Stimulated activated effector memory CD8-positive, alpha-beta T cell treated with anti-CD3 and anti-CD28 coated beads, Interleukin-12 subunit alpha, Interleukin-12 subunit beta, amount 100 ng/mL, for 72 hours (primary cell): ENCODE measurements at places on chromosomes 5 and 9.

- no peak for DNase-seq
These were observed 80.3 kb upstream of the EQTN start for GRCh38 chr9:27377147-27377807.

GRCh38 chr9:124242331-124243194 is 15.2 kb upstream of the NEK6 start:
- DNase-seq = no peak

DNA sequence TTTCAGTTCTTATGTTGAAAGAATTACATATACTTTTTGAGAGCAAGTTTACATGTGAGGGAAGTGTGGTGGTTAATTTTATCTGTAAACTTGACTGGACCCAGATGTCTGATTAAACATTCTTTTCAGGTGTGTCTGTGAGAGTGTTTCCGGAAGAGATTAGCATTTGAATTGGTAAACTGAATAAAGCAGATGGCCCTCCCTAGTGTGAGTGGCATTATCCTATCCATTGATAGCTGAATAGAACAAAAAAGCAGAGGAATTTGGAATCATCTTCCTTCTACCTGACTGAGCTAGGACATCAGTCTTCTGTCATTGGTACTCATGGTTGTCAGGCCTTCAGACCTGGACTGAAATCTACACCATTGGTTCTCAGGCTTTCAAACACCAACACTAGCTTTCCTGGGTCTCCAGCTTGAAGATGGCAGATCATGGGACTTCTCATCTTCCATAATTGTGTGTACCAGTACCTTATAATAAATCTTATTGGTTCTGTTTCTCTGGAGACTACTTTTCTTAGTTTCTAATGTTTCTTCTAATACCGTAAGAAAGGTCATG is 36.6 kb downstream of the NREP start:
- no peak for DNase-seq

DNA sequence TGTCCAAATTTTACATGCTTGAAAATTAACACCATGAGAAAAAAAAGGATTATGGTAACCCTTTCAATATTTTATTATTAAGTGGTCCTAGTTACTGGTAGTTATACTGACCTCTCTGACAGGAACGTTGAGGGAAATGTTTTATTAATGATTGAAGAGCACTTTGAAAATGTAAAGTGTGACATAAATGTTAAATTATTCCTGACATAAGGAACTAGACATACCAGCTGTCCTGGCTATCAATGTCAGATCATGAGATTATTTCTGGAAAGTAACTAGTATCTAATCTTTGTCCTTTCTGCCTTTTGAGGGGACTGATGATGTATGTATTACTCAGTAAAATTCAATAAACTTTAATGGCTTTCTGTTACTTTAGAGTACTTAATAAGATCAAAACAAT is 1538.5 kb upstream of the CDH6 start:
- DNase-seq = no peak

DNA sequence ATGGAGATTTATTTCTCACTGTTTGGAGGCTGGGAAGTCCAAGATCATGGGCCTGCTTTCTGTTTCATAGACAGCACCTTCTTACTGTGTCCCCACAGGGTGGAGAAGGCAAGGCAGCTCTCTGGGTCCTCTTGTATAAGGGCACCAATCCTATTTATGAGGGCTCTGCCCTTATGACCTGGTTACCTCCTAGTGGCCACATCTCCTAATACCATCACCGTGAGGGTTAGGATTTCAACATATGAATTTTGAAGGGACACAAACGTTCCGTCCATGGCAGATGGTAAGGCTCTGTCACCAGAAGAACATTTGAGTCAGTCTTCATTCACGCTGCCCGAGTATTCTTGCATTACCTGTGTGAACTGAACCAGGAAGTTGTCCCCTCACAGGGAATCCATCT is 48.4 kb downstream of the ANKRD33B start:
- DNase-seq = no peak

GRCh38 chr5:85684351-85684750 is 933.4 kb upstream of the COX7C start:
- DNase-seq = no peak

GRCh38 chr9:116686135-116686534 is 970 bp upstream of the TRIM32 start:
- no peak for DNase-seq

DNA sequence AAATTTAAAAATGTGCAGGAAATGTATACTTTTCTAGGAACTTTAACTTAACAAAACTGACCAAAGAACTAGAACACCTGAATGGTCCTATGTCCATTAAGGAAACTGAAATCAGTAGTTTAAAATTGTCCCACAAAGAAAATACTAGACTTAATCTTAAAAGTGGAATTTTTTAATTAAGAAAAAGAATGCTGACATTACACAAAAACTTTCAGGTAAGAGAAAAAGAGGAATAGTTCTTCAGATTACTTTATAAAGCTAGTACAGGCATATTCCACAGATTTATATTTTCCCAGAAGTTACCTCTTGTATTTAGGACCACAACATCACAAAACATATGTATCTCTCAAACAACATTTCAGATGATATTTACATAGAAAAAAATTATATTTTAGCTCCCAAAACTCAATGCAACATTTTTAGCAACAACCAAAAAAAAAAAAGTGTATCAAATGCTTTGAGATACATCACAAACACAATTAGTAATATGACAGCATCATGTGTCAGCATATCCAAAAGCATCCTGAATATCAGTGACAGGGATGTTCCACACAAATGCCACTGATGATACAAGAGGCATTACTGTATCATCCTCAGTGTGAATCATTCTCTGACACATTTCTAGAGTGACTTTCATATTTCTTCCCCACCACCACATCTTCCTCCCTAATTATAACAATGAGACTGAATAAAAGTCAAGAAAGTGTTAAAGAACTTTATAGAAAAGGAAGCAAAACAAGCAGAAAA is 264.0 kb downstream of the EPB41L4A start:
- no peak for DNase-seq

DNA sequence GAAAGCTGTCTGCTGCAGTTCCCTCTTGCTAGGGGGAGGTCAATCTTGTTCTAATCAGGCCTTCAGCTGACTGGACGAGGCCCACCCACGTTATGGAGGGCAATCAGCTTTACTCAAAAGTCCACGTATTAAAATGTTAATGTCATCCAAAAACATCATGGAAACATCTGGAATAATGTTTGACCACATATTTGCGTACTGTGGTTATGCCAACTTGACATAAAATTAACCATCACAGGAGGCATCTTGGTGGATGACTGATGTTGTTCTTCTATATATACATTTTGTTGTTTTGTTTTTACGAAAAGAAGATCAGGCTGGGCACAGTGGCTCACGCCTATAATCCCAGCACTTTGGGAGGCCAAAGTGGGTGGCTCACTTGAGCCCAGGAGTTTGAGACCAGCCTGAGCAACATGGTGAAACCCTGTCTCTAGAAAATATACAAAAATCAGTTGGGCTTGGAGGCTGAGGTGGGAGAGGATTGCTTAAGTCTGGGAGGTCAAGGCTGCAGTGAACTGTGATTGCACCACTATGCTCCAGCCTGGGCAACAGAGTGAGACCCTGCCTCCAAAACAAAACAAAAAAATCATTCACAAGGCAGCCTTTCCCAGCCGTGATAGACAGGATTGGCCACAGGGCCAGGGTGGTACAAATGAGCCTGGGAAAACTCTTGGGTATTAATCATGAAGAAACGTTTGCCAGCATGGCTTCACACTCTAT is 33.8 kb upstream of the PRXL2C start:
- DNase-seq = no peak

- DNase-seq = no peak
These were observed 148.0 kb downstream of the FGF1 start for GRCh38 chr5:142537938-142538337.

GRCh38 chr5:34895641-34896419 is 19.5 kb downstream of the RAD1 start:
- no peak for DNase-seq

- no peak for DNase-seq
These were observed 23.4 kb downstream of the CETN3 start for GRCh38 chr5:90386099-90386710.

DNA sequence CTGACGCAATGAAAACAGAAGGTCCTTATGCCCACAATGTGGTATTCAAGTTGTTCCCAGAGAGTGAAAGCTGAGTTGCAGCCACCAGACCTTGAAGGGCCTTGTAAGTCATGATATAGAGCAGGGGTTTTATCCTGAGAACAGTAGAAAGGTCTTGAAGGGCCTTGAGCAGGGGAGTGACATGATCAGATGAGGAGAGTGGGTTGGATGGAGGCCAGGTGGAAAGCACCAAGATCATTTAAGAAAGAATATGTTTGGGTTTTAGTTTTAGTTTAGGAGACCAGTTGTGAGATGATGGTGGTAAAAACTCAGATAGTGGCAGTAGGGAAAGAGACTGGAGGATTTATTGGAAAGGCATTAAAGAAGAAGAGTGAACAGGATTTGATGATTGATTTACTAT is 5.9 kb downstream of the ITGA2 start:
- no peak for DNase-seq

DNA sequence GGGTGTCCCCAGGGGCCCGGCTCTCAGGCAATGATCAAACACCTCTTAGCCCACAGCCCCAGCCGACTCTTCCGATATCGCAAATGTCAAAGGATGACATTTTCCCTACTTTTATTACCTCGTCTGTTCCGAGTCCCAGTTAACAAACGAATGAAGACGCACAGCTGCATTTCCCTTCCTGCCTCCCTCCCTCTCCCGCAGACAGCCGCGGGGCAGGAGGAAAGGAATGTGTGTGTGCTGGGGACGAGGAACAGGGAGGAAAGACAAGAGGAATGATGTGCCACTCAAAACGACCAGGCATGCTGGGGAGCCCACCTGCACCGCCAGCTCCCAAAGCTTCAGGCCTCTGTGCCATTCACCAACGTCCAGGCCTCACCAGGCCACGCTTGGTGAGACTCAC is 125.9 kb upstream of the SARDH start:
- DNase-seq = no peak

DNA sequence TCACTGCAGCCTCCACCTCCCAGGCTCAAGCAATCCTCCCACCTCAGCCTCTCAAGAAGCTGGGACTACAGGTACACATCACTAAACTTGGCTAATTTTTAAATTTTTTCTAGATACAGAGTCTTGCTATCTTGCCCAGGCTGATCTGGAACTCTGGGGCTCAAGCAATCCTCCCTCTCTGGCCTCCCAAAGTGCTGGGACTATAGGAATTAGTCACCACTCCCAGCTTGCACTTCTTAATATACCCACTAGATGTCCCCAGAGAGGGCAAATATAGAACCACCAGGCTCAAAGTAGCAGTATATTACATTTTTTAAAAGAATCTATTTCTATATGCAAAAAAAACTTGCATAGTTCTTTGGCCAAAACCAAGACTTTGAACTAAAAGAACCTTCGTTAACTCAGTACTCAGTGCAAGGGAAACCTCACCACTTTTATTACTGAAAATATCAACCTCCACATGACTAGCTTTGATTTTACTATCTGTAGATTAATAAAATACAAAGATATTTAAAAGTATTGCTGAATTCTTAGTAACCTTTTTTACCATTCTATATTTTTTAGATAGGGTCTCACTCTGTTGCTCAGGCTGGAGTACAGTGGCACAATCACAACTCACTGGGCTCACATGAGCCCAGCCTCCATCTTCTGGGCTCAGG is 25.8 kb upstream of the HSD17B3 start:
- peak; percentile 47 for DNase-seq

- peak; percentile 92 for DNase-seq
These were observed 15.8 kb upstream of the RAPGEF1 start for GRCh38 chr9:131755541-131756198.

DNA sequence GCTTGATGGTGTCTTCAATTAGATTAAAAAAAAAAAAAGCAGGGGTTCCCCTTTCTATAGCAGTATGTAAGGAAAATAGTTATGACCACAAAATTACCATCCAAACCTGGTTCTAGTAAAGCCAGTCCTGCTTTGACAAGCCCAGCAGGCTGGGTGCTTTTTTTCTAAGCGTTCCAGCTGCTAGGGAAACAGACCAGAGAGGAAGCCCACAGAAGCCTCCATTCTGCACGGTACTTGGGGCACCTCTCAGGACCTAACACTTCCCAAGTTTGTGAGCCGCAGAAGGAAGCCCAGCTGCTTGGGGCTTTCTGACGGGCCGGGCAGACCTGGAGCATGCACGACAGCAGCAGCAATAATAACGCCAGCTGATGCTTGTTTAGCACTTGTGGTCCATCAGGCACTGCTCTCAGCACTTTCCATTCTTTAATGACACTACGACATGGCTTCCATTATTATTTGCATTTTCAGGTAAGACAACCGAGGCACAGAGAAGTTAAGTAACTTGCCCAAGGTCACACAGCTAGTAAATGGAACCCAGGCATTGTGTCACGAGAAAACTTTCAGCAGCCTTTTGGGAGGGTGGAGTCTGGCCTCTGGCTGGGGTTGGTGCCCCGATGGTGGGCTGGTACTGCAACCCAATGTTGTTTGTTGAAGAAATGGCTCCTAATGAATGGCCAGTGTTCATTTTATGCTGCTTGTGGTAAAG is 15.4 kb downstream of the LMX1B start:
- no peak for DNase-seq

DNA sequence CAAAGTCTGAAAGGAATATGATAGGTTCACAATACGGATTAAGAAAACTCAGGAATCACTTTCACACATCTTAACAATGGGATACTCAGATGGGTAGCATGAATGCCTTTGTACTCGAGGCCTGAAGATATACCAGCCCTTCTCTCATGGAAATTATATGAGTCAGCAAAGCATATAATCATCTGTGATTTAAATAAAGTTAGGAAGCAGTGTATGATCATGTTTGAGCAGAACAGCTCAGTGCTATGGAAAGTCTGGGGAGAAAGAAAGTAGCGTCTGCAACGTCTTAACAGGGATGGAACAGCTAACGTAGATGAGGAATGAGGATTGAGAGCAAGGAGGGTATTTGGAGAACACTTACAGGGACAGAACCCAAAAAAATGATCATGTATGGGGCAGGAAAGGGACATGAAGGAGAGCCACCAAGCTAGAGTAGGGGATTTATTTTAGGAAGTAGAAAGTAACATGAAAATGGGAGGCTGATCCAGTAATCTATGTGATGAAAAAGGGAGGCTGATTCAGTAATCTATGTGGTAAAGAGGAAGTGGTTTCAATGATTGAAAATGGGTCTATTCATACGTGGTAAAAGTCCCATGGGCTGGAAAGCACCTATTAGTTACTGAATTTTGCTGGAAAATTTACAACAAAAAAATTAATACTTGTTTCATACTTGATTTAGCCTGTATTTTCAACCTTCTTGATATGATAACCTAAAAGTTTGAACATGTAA is 85.9 kb downstream of the GNA14 start:
- DNase-seq = no peak

GRCh38 chr5:55450050-55450765 is 84.6 kb downstream of the PLPP1 start:
- no peak for DNase-seq
